ENCODE measurements at places on chromosomes 7 and 10. TPM values are rescaled to one million over a fixed set of nuclear protein-coding genes. Genes with fewer than 3 reads are reported as not detected.

Gene ASAH2
- total RNA-seq = 0.83 TPM

Gene CYP26C1
- 0.21 TPM for total RNA-seq

Gene FUOM
- total RNA-seq = 13.0 TPM

Gene RP9
- total RNA-seq = 23.0 TPM

Gene CPVL
- total RNA-seq = 31.9 TPM

Gene TMEM184A
- total RNA-seq = 1.0 TPM

Gene DYDC2
- not detected for total RNA-seq

Gene GPR146
- 11.7 TPM for total RNA-seq

Gene TAF3
- total RNA-seq = 9.7 TPM

Gene SLC18A2
- total RNA-seq = not detected

Gene ANK3
- 9.3 TPM for total RNA-seq

Gene PLAC9
- total RNA-seq = 23.5 TPM

Gene C10orf53
- not detected for total RNA-seq

Gene AOAH
- total RNA-seq = 14.7 TPM

Gene CHN2
- 19.7 TPM for total RNA-seq

Gene HABP2
- not detected for total RNA-seq

Gene PRXL2A
- total RNA-seq = 23.1 TPM

Gene SLC13A1
- total RNA-seq = not detected

Gene MAD1L1
- total RNA-seq = 28.4 TPM

Gene PHKG1
- total RNA-seq = 4.2 TPM

Gene LIPJ
- not detected for total RNA-seq

Gene EGR2
- total RNA-seq = 0.69 TPM

Gene ASB10
- not detected for total RNA-seq

Gene LRRC4
- total RNA-seq = 19.3 TPM

Gene CCL24
- not detected for total RNA-seq

Gene RAB18
- total RNA-seq = 162 TPM

Gene HOXA3
- total RNA-seq = 5.6 TPM

Gene OPN4
- total RNA-seq = 0.45 TPM

Gene PON1
- total RNA-seq = 1.4 TPM

Gene HOXA9
- total RNA-seq = 7.7 TPM

Gene RPEL1
- not detected for total RNA-seq

Measured in adrenal gland (tissue), 19 donors.